NCI-H1105 (cell line): ENCODE measurements at places on chromosomes 4 and X.

GRCh38 chrX:154378059-154378798 lies 866 bp upstream of the EMD start:
- DNase-seq: peak; percentile 53

DNA sequence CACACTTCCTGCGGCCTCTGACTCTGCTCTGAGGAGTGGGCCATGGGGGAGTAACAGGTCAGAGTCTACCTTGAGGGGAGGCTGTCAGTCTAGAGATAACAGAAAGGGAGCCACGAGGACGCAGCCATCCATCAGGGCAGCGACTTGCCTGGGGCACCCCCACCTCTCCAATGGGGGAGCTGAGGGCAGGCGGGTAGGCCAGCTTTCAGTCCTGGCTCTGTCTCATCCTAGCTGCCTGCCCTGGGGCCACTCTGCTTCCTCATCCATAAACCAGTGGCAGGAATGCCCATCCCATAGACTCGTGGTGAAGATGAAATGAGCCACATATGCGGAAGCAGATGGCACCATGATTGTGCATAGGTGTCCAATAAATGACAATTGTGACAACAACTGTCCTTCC lies 13.2 kb downstream of the MAGED2 start:
- no peak for DNase-seq

GRCh38 chr4:179596621-179597020 lies 2154.4 kb upstream of the AGA start:
- no peak for DNase-seq

GRCh38 chr4:76997077-76997476 lies 47.5 kb downstream of the SEPTIN11 start:
- no peak for DNase-seq

- no peak for DNase-seq
Observed at GRCh38 chrX:11257711-11258110, 35.5 kb upstream of the AMELX start.

- no peak for DNase-seq
Observed at GRCh38 chr4:153763404-153763803, 3.6 kb upstream of the RNF175 start.

GRCh38 chrX:3717742-3718420 lies 4.4 kb upstream of the PRKX start:
- no peak for DNase-seq
